ENCODE measurements at places on chromosomes 5 and 9. TPM values are rescaled to one million over a fixed set of nuclear protein-coding genes. Genes with fewer than 3 reads are reported as not detected.

SPATA31D4 gene
- not detected for polyA plus RNA-seq

- DNase-seq, result no peak
These were observed 8.7 kb upstream of the GFI1B start for GRCh38 chr9:132969783-132970182.

DNA sequence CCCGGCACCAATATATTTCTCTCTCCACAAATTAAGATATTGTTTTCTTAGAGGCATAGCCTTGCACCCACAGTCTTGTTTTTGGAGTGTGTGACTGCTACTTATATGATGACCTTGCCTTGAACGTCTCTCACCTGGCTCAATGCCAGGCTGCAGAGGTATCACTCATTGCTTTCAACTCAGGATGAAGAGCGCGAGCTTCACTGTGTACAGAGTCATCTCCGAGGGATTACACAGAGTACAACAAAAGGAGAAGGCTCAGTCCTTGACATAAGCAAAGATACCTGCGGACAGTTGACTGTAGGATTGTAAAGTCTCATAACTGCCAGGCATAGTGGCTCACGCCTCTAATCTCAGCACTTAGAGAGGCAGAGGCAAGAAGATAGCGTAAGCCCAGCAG is 53.8 kb downstream of the CD180 start:
- DNase-seq, result no peak

PCDHGC3 gene
- polyA plus RNA-seq, result 4.9 TPM

DNA sequence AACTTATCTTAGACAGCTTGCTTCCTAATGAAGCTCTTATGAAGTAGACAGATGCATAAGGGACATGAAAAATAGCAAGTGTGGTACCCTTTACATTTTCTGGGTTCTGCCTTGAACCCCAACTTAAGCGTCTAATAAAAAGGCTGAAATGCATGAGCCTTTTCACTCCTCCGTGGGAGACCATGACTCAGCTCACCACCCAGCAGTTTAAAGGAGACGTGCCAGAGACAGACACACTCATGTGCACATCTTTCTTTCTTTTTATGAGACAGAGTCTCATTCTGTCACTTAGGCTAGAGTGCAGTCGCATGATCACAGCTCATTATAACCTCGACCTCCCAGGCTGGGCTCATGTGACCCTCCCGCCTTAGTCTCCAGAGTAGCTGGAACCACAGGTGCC is 22.3 kb downstream of the CTXN3 start:
- no peak for DNase-seq

C6 gene
- polyA plus RNA-seq, result not detected
